ENCODE measurements at places on chromosomes 11 and 22.

GRCh38 chr22:39569066-39569465 is 1.5 kb upstream of the CACNA1I start:
- no peak for DNase-seq

DNA sequence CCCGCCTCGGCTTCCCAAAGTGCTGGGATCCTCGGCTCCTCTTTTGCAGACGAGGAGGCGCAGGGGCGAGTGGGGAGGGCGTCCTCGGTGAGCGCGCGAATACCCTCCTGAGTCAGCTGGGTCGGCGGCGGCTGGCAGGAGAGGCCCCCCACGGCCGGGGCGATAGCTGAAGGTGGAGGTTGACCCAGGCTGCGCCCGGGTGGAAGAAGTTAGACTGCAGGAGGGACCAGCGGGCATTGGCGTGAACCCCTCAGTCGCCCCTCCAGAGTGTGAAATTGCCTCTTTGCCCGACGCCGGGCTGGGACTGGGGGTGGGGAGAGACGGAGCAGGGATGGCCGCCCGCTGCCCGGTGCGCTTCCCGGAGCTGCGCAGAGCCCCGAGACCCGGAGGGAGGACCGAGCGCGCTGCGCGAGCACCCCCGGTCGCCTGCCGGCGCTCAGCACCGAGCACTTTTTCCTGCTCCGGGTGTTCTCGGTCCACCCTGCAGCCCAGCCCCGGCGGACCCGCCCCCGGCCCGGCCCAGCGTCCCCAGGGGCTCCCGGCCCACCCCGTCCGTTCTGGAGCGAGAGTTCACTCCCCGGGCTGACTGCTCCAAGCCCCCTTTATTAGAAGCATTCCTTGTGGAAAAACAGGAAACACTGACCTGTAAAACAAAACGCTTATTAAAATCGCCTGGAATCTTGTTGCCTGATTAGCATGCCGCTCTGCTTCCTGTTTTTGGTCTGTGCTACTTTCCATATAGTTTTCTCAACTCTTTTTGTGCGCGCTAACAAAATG is 13.7 kb upstream of the CPT1A start:
- no peak for DNase-seq

- DNase-seq: no peak
Measured at GRCh38 chr11:123174196-123175183, 20.6 kb downstream of the CLMP start.

DNA sequence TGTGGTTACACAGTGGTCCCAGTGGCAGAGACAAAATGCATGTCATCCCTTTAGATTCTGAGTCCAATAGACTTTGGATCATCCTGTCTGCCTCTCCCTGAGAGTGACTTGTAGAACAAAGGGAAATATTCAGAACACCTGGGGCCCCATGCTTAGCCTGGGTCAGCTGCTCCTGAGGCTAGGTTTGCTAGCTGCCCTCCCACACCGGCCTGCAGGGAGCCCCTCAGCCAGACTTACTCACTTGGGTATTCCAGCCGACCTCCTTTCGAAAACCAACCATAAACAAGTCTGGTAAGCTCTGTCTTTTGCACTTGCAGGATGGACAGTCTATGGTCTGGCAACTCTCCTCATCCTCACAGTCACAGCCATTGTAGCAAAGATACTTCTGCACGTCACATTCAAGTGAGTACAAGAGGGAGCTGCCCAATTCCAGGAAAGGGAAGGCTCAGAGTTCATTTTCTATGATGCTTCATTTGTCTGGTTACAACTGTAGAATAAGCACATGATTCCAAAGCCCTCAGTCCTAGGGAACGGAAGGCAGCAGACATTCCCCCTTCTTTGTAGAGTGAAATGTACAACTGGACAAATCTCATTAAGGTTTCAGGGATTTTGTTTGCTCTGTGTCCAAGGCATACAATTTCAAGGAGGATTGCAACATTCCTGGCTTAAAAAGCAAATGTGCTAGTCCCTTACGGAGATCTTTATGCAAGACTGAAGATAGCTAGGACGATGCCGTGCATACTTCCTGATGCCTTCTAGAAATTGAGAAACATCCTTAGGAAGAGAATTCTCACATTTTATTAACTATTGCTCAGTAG is 65.5 kb upstream of the EMID1 start:
- no peak for DNase-seq

GRCh38 chr11:74720596-74721478 is 10.4 kb downstream of the CHRDL2 start:
- DNase-seq: no peak

- DNase-seq: no peak
Measured at GRCh38 chr11:1503708-1504104, 17.1 kb upstream of the MOB2 start.

- DNase-seq: no peak
Measured at GRCh38 chr11:69049490-69049867, 747 bp downstream of the TPCN2 start.

- DNase-seq: no peak
Measured at GRCh38 chr11:8230178-8230859, 33.4 kb downstream of the LMO1 start.

- DNase-seq: no peak
Measured at GRCh38 chr11:11607772-11608171, 14.0 kb downstream of the GALNT18 start.
